ENCODE measurements at places on chromosomes 5 and 9. TPM values are rescaled to one million over a fixed set of nuclear protein-coding genes. Genes with fewer than 3 reads are reported as not detected.

CATSPER3 gene
- 0.27 TPM for total RNA-seq

DNA sequence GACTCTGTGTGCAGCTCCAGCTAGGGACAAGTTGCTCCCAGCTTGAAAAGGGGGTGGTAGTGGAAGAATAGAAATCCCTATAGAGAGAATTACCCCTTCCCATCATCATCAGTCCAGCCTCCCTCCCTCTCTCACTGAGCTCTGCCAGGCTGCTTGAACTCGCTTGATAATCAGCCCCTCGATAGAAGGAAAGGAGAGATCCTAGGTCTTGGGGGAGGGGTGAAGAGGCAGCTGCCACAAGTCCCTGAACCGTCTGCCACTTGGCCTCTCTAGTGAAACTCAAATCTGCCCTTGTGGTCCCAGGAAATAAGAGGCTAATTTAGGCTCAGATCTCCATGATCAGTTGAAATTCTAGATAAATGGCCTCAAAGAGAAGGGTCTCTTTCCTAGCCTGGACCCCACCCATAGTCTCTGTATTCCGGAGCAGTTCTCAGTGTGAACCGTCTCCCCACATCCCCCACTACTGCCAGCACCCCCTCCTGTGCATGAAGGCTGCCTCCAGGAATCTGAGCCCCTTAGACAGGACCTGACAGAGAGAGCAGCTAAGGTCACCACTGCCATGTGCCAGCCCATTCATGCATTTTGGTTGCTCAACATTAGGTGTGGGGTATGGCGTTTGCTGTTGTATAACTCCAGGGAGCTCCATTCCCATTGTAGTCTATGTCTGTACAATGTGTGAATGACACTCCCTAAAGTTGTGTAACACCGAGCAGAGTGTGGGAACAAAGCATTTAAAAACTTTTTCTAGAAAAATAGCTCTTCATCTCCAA, 5.5 kb downstream of the DNAJB5 start:
- DNase-seq = no peak

DNA sequence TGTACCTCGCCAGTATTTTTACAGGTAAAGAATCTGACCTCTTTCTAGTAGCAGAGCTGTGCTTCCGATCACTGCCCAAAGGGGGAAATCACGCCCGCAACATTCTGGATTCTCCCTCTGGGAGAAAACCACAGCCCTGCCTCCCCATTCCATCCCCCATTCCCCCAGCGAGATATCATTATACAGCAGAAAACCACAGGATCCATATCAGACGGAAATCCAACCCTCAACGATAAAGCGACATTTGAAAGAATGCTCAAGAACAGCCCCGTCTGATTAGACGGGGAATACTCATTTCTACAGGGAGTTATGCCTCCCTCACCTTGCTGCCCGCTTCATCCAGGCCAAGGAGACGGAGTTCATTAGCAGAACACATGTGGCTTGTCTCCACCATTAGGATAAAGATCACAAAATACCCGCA, 172.8 kb downstream of the COL23A1 start:
- peak; percentile 47 for DNase-seq

CTXN3 gene
- not detected for total RNA-seq

PHYHD1 gene
- 3.2 TPM for total RNA-seq

TXNDC8 gene
- not detected for total RNA-seq

GRCh38 chr5:120229036-120229435, 235.1 kb upstream of the PRR16 start:
- DNase-seq = no peak

GRCh38 chr5:177526191-177526590, 9.4 kb upstream of the DDX41 start:
- no peak for DNase-seq

- DNase-seq = no peak
Measured at GRCh38 chr5:148708854-148709253, 54.5 kb upstream of the HTR4 start.

IFNA2 gene
- total RNA-seq = not detected

- DNase-seq = no peak
Measured at GRCh38 chr9:132030626-132031325, 48.9 kb downstream of the MED27 start.

SPAG8 gene
- total RNA-seq = 3.2 TPM

- DNase-seq = no peak
Measured at GRCh38 chr9:110049699-110050450, 158.1 kb downstream of the C9orf152 start.

- no peak for DNase-seq
Measured at GRCh38 chr9:137945581-137945980, 68.0 kb downstream of the CACNA1B start.

C9orf50 gene
- total RNA-seq = not detected

DNA sequence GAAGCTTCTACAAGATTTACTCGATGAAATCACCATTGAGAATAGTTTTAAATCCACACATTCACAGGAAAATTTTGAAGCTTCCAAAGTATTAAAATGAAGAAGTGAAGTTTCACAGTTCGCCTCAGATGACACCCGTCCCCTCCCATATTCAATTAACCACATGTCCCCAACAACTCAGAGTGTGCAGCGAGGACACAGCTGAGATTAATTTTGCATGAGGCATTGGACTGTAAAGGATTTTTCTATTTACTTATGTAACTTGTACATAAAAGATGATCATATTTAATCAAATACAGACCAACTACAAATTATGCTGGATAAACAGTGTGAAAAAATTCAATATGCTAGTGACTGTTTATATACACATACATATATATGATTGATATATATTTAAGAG, 84.7 kb upstream of the OLFM1 start:
- DNase-seq = no peak

NPM1 gene
- 592 TPM for total RNA-seq

GRCh38 chr9:78031444-78031892, at the start of gene GNAQ:
Gene GNAQ, minus strand, starts transcription at chr9:78031811. Its CDS starts 576 bp downstream, at chr9:78031235.
- no peak for DNase-seq

FSTL4 gene
- total RNA-seq = under 0.01 TPM

- no peak for DNase-seq
Measured at GRCh38 chr5:150778088-150778516, 455 bp upstream of the SMIM3 start.

ZNF483 gene
- total RNA-seq = 1.1 TPM

GGTA1 gene
- 4.8 TPM for total RNA-seq
